Small intestine (tissue), 16 donors: ENCODE measurements at places on chromosomes 4 and X.

GRCh38 chrX:44971674-44972073 lies 98.7 kb downstream of the KDM6A start:
- DNase-seq, result no peak

GRCh38 chr4:78781924-78782323 lies 5.8 kb downstream of the BMP2K start:
- peak; percentile 35 for DNase-seq

- DNase-seq, result no peak
Measured at GRCh38 chrX:149760965-149761364, 12.9 kb upstream of the HSFX1 start.

DNA sequence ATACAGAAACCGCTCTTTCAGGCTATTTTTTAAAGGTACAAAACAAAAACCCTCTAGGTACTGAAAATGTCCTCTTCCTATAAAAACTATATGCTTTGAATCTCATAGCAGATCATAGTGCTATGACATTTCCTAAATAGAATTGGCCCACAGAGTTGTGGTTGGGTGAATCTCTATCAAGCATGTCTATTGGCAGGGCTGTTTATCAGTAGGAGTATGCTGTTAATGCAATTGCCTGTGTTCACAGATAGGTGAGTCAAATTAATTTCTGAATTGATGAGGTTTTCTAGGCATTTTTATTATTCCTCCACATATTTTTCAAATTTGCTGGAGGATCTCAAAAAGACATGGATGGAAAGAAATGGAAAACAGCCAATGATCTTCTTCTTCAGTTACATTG lies 73.9 kb downstream of the QRFPR start:
- DNase-seq, result no peak

- DNase-seq, result no peak
Measured at GRCh38 chr4:110183643-110184042, 14.8 kb downstream of the ELOVL6 start.

- no peak for DNase-seq
Measured at GRCh38 chr4:118746251-118746919, 61.2 kb downstream of the METTL14 start.

GRCh38 chrX:154409222-154409871 lies at the start of gene DNASE1L1:
Gene DNASE1L1, minus strand, starts transcription at chrX:154409254. Its CDS starts 3,686 bp downstream, at chrX:154405568.
- DNase-seq, result peak; percentile 86

GRCh38 chr4:99356992-99357391 lies 4.4 kb upstream of the ADH1C start:
- DNase-seq, result no peak

- no peak for DNase-seq
Measured at GRCh38 chrX:103398421-103398864, 22.1 kb downstream of the BEX3 start.

GRCh38 chr4:176323511-176324160 lies 3.9 kb downstream of the SPCS3 start:
- no peak for DNase-seq

DNA sequence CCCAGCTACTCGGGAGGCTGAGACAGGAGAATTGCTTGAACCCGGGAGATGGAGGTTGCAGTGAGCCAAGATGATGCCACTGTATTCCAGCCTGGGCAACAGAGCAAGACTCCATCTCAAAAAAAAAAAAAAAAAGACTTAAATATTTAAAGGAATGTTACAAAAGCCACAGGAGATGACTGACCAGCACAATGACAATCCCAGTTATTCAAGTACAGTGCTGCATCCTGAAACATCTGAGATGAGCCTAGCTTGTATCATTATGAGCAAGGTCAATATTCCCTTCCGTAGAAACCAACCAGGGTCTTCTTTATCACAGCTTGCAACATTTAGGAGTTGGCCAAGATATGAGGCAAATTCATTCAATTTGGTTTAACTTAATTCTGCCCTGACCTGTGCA lies 38.6 kb downstream of the LNX1 start:
- DNase-seq, result no peak

GRCh38 chr4:65798498-65799127 lies 128.3 kb upstream of the EPHA5 start:
- no peak for DNase-seq
